ENCODE measurements at places on chromosomes 12 and 14.

GRCh38 chr12:50925342-50925651 is 27.0 kb upstream of the HIGD1C start:
- no peak for DNase-seq

- DNase-seq: no peak
Observed at GRCh38 chr14:90664911-90665310, 151.3 kb downstream of the TTC7B start.

GRCh38 chr14:68042586-68043210 is 223.1 kb downstream of the RAD51B start:
- DNase-seq: no peak

GRCh38 chr12:77308056-77308455 is 242.7 kb upstream of the E2F7 start:
- DNase-seq: no peak

DNA sequence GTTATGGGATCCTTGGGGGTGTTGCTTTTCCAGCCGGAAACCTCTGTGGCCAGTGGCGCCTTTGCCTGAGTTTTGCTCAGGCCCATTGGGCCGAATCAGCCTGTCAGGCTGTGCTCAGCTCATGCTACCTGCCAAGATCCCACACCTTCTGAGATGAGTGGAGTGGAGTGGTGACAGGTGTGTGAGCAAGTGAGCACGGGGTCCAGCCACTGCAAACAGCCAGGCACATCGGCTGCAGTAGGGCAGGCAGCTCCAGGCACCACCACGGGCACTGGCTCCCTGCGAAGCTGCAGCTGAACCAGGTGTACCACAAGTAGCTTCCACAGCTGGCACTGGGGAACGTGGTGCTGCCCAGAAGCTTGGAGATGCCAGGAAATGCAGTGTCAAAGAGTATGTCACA is 21.1 kb upstream of the WDR89 start:
- no peak for DNase-seq

DNA sequence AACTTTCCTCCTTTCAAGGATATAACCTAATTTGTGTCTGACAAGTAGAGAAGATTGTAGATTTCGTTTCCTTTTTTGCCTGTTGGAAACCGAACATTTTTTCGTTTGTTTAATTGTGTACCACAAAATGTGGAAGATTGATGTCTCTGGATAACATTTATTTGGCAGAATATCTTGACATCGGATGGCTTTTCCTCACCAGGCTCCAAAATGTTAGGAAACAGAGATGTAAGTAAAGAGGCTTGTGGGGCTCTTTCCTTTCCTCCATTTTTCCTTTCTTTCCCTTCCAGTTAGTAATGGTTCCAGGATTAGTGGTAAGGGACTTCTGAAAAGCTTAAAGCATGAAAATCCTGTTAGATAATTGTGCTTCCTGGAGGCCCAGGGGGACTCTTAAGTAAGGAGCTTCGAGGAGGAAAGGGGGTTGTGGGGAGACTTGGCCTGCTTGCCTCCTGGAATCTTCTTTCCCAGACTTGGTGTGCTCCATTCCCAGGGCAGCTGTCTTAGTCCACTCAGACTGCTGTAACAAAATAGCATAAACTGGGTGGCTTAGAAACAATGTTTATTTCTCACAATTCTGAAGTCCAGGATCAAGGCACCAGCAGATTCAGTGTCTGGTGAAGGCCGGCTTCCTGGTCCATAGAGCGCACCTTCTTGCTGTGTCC is 243.1 kb upstream of the PWP1 start:
- no peak for DNase-seq

DNA sequence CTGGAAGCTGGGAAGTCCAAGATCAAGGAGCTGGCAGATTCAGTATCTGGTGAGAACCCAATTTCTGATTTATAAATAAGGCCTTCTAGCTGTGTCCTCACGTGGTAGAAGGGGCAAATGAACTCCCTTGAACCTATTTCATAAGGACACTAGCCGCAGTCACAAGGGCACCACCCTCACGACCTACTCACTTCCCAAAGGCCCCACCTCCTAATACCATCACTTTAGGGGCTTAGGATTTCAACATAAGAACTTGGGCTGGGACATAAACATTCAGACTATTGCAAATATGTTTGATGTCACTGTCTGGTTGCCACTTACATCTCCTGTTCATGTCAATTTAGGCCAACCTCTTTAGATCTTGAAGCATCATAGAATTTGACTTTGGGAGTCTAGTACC is 10.8 kb upstream of the CNIH1 start:
- no peak for DNase-seq

- DNase-seq: peak; percentile 30
Observed at GRCh38 chr12:122028905-122029560, 7.3 kb downstream of the BCL7A start.
